MV-4-11 (cell line): ENCODE measurements at places on chromosomes 11 and 22.

DNA sequence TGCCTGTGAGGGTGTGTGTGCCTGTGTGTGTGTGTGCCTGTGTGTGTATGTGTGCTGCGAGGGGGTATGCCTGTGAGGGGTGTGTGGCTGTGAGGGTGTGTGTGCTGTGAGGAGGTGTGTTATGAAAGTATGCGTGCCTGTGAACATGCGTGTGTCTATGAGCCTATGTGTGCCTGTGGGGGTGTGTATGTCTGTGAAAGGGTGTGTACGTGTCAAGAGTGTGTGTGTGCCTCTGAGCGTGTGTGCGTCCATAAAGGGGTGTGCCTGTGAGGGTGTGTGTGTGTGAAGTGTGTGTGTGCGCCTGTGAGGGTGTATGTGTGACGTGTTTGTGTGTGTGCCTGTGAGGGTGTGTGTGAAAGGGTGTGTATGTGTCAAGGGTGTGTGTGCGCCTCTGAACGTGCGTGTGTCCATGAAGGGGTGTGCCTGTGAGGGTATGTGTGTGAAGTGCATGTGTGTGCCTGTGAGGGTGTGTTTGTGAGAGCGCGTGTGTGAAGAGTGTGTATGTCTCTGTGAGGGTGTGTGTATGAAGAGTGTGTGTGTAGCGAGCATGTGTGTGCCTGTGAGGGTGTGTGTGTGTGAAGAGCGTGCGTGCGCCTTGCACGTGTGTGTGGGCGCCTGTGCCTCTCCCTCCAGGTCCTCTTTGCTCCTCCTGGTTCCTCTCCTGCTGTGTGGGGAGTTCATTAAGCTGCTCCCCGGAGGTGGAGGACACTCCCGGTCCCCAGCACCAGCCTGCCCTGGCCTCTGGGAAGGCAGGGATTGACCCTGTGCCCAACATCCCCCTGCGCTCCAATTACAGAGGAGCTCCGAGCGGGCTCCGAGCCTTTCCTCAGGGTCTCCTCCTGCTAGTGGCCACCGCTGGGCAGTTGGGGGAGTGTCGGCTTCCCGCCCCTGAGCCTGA lies 53.3 kb downstream of the CACNA1I start:
- no peak for DNase-seq

GRCh38 chr22:25373961-25374360 lies 154.5 kb downstream of the CRYBB2 start:
- DNase-seq: no peak

DNA sequence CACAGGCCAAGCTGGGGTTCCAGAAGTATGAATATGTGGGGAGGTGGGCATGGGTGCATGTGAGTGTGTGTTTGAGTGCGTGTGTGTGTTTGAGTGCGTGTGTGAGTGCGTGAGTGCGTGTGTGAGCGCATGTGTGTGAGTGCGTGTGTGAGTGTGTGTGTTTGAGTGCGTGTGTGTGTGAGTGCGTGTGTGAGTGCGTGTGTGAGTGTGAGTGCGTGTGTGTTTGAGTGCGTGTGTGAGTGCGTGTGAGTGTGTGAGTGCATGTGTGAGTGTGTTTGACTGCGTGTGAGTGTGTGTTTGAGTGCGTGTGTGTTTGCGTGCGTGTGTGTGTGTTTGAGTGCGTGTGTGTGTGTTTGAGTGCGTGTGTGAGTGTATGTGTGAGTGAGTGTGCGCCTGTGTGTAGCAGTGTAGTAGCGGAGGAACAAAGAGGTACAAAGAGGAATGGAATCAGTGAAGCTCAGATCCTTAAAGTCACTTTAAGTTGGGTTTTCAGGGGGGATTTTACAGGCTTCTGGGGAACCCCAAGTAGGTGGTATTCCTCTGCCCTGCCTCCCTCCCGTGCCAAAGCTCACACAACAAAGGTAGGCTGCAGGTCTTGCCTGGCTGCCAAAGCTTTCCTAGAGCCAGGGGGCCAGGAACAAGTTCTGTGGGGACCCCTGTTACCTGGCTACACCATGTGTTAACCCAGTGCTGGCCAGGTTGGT lies 137.1 kb downstream of the KIRREL3 start:
- DNase-seq: no peak

GRCh38 chr11:70486026-70486415 lies 87.7 kb downstream of the CTTN start:
- no peak for DNase-seq

- DNase-seq: no peak
These were observed 513.4 kb downstream of the TBC1D22A start for GRCh38 chr22:47275605-47276449.

- DNase-seq: no peak
These were observed 37.8 kb downstream of the PAMR1 start for GRCh38 chr11:35487532-35488078.

DNA sequence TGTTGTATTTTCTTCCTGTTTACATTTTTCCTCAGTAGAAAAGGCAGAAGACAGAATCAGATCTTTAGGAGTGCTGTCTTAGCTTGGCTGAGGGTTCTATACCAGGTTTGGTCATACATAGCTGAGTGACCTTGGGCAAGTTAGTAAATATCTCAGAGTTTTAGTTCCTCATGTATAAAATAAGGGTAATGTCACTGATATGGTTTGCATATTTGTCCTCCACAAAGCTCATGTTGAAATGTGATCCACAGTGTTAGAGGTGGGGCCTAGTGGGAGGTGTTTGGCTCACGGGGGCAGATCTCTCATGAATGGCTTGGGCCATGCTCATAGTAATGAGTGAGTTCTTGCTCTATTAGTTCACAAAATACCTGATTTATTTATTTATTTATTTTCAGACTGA lies 7.5 kb upstream of the HTR3A start:
- DNase-seq: peak; percentile 12

DNA sequence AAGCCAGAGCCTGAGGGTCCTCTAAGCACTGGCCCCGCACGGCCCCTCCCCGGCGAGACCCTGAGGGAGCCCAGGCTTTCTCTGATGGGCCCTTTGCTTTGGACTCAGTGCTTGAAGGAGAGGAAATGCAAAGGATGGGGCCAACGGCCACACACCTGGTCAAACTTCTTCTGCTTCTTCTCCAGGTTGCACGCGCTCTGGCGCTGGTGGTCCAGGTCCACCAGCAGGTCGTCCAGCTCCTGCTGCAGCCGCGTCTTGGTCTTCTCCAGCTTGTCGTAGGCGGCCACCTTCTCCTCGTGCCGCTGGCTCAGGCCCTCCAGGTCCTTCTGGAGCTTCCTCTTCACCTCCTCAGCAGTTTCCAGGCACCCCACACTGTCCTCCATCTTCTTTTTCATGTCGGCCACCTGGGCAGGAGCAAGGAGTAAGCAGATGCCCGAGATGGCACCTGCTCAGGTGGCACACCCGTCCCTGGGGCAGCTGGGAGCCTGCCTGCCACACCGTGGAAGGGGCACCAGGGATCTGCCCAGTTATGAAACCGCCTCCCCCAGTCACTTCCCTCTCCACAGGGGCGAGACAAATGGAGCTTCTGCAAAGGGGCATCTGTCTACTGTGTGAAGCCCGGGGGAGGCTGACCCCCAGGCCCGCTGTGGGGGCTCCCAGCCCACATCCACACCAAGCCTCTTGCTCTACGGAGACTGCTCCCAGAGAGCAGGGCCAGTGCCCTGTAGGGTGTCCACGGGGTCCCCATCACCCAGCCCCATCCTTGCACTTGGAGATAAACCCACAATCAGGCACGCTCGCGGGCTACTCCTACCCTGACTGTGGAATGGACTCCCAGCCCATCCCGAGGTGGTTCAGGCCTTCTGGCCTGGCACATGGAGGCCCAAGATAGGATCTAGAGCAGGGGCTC lies 39.2 kb downstream of the APOL1 start:
- DNase-seq: no peak

- no peak for DNase-seq
These were observed 31.5 kb upstream of the CKAP5 start for GRCh38 chr11:46877580-46877979.

GRCh38 chr22:20022978-20023613 lies 2.2 kb downstream of the TANGO2 start:
- peak; percentile 47 for DNase-seq

DNA sequence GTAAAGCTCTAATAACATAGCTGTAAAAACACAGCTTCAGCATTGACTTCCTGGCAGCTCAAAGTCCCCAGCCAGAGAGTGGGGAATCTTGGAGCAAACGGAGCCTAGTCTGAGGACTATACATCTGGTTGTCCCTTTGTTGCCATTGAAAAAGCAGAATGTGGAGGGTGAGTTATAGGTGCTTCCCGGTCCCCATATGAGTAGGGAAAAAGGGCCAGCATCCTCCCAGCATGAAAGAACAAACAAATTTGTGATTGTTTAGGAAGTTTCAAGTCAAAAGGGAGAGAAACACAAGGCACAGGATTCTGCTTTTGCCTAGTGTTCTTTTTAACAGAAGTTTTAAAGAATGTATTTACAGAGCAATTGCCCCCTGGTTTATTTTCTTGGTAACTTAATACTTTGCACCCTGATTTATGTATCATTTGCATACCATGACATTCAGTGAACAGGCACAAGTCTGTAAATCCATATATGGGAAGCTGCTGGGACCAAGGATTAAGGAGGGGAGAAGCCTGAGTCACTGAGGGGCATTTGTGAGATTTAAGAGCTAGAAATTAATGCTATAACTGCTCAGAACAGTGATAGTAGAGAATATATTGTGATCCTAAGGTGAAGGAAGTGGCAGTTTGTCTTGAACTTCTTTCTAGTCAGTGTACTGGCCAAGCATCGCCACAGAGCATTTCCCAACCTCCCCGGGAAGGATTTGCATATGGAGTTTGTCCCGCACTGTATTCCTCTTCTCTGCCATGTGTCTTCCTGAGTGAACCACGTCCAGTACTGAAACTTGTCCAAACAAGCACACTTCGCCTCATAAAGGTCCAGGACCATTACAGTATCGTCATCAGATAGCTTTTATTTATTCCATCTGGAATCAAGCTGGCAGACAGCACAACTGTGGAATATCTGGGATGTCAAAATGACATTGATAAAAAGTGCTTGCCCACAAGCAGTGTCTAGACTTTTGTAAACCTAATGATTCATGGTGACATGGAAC lies 103.0 kb downstream of the DBX1 start:
- no peak for DNase-seq

GRCh38 chr11:73348838-73349237 lies 27.4 kb upstream of the RELT start:
- no peak for DNase-seq

GRCh38 chr11:73661035-73661628 lies 14.8 kb downstream of the PLEKHB1 start:
- peak; percentile 64 for DNase-seq

DNA sequence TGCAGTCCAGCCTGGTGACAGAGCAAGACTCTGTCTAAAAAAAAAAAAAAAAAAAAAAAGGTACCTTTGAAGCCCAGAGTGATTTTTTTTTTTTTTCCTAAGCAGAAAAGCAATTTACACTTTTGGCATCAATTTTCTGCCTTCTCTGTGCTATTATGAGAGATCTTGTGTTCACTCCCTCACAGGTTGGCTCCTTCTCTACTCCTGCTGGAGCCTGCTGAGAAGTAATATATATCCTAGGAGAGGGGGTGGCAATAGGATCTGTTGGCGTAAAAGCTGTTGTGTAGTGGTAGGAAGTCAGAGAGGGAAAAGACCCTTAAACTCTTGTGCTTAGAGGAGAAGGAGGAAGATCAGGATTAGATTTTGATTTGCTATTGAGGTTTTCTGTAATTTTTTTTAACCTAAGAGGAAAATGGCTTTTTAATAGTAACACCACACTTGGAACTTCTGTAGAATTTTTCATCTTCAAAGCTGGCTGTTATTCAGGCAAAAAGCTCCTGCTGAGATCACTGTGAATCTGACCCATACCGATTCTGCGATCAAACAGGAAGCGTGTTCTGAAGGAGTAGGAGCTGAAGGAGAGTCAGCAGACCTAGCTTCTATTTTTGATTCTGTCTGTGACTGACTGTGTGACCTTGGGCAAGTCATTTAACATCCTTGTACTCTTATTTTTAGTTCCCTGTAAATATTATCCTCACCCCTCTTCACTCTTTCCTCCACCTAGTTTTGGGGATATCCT lies 77.7 kb downstream of the TRIM44 start:
- no peak for DNase-seq

GRCh38 chr11:47869544-47870393 lies 21.6 kb upstream of the NUP160 start:
- peak; percentile 43 for DNase-seq

GRCh38 chr22:39942439-39943230 lies 17.6 kb upstream of the TMA7B start:
- DNase-seq: peak; percentile 95

- DNase-seq: no peak
These were observed 68.4 kb downstream of the TRAF6 start for GRCh38 chr11:36441610-36442208.
